Aorta (tissue), 5 donors: ENCODE measurements at places on chromosomes 2 and 18.

DNA sequence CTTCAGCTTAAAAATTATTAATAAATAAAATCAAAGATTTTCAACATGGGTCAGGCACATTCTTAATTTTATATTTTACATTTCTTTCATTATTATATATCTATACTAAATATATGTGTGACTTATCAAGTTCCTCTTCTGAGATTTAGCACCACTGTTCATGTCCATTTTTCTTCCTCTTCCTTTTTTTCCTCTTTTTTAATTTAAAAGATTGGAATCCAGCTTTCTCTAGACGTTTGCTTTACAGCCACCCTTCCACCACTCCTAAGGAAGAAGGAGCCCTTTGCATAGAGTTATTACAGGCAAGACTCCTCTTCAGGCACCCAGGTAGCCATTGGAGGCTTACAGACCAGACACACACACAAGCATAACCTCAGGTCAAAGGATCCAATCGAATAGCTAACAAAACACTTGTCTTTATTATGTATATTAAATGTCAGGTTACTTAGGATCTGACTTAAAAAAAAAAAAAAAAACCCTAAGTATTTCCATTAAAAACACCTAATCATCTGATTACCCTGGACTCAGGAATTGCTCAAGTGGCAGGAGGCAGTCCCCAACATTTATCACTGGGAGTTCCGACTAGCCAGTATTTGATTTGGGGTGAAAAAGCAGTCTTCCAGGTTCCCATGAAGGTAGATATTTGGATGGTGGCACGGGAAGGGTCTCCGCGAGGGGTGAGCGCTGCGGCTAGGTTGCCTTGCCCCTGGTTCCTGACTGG, 2.4 kb upstream of the ZEB2 start:
- no peak for DNase-seq

DNA sequence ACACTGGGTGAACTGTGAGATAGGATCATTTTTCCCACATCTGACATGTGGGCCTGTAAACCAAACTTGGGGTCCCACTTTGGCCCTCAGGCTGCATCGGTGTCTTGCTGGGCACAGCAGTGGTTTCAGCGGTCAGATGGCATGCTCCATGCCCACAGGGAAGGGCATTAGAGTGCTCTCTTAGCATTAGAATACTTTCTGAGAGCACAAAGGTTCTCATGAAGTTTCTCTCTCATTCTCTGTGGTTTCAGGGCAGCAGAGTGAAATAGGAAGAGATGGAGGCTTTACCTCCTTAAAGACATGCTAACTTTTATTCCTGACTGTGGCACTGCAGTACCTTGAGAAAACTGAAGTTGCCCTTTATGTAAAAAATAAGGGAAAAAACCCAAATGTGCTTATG, 36.6 kb upstream of the GATA6 start:
- no peak for DNase-seq

- no peak for DNase-seq
Measured at GRCh38 chr2:99974275-99974674, 168.1 kb downstream of the AFF3 start.

- no peak for DNase-seq
Measured at GRCh38 chr2:177604271-177605065, 211.9 kb downstream of the AGPS start.

DNA sequence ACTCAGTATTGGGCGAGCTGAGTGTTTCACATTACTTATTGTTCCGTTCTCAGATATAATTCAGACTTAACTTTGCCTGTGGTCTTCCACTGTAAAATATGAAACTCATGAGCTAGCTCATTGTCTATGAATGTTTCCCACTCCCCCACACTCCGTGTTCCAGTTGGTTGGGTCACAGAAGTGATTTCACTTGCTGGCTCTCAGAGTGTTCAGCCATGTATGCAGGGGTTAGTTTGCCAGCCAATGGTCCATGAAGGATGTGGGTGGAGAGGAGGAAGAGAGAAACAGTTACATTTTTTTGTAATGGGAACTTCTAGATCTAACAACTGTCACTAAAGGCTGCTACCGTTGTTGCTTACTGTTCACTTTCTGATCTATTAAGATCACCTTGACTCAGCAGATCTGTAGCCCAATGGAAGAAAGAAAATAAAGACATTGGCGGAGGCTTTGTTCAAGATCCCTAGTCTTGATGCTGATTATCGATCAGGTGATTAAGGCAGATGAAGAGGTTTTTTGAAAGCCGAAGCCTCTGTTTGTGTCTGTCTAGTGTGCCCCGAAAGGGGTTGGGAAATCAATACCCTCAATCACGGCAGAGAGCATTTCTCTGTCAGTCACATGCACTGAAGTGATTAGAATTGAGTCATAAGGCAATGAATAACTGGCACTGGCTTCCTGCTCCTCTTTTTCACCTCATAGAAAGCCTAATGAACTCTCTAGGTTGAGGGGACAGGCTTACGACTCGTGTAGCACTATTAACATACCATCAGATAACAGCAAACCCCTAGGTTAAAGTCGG, 279.7 kb upstream of the FIGN start:
- peak; percentile 44 for DNase-seq

GRCh38 chr18:59052965-59053820, 86.5 kb upstream of the SEC11C start:
- DNase-seq: no peak

DNA sequence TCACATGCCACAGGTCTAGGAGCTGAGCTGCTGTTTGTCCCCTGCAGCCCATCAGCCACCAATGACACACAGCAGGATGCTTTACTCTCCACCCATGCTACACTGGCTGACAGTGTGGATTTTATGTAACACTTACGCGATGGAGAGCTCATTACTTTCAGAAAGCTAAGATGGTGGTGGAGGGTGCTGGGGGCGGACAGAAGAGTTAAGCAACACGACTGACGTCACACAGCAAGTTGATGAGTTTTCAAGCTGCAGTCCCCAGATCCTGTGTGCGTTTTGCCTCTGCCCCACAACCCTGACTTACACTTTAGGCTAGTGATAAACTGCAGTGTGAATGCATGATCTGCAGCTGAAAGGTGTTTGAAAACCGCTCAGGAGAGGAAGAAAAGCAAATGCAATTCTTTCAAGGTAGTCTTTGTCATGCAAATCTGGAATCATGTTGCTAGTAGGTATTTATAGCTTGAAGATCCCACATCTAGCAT, 42.4 kb downstream of the MRPS5 start:
- DNase-seq: no peak

DNA sequence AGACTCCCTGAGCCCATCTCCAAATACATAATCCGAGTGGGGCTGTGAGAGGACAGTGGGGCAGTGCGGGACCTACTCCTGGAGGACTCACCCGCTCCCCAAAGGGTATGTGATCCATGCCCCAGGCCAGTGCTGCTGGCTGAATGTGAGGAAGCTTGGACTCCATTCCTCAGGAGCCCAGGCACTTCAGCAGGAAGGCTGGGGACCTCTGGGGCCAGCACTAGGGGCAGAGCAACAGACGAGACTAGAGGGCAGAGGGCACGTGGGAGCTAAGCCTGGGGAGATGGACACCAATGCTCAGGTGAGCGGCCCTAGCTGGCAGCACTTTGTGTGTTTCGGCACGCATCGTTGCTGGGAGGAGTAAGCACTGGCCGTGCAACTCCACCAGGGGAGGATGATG, 84.9 kb downstream of the MALT1 start:
- no peak for DNase-seq

GRCh38 chr2:207881902-207882301, 112.2 kb upstream of the FZD5 start:
- DNase-seq: no peak
